ENCODE measurements at places on chromosomes 4 and X. TPM values are rescaled to one million over a fixed set of nuclear protein-coding genes. Genes with fewer than 3 reads are reported as not detected.

- DNase-seq = no peak
Measured at GRCh38 chr4:145954924-145955339, 16.3 kb upstream of the ZNF827 start.

GRCh38 chr4:81030981-81031791 lies 678 bp downstream of the BMP3 start:
- DNase-seq = no peak

DNA sequence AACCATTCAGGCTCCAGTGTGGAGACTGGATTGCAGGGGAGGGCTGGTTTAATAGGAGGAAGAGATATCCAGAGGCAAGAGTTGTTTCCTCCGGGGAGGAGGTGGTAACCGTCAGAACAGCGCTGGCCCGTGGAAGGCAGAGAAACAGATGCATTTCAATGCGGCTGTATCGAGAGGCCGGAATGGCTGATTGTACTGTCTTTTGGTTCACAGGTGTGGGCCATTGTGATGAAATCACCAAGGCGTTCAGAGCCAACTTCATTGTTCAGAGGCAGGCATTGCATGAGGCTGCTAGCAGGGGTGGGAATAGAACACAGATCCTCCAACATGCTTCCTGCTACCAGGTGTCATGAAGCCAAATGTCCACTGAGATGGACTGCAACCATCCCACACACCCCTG lies 53.0 kb downstream of the SHOX start:
- DNase-seq = no peak

- DNase-seq = no peak
Measured at GRCh38 chr4:77092975-77093374, 17.2 kb upstream of the CCNI start.

DNA sequence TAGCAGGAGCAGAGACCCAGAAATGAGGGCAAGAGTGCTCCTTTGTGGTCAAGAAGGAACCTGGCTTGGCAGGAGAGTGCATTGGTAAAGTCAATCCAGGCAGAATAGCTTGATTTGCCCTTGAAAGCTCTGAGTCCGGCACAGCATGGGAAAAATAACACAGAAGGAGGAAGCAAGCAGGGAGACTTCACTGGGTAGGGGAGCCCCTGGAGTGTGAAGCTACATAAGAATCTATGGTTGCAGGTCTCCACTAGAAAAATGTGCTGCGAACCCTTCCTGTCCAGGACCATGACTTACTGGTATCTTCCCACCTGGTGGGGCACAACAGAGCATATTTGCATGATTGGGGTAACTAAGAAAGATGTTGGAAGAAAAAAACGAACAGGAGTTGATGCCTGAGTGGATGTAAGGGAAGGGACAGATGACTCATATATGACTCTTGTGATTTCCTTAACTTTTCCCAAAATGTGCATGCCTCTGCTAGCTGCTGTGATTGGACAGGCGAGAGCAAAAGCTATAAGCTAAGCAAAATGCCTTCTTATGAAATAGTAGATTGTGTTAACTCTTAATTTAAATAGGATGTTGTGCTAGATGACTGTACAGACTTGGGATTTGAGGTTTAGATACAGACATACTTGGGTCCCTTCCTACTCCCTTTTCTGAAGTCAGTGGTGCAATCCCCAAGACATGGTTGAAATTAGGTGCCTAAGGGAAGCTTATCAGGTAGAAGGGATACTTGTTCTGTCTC lies 3.3 kb downstream of the IL13RA1 start:
- DNase-seq = no peak

DNA sequence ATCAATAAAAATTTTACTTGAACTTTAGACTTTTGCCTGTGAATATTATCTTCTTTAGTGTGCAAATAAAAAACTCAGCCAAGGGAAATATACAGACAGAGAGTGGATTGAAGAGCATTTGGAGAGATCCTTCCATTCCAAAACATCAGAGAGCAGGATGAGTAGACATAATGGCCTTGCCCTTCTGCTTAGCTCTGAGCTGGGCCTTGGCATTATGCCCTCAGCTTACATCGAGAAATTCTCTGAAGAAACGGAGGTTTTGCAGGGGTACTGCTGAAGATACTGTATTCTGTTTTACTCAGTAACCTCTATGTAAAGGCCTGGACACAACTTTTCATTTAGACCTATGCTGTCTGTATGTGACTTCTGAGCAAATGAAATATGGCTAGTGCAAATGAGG lies 317.4 kb downstream of the STIM2 start:
- DNase-seq = no peak

GRCh38 chrX:120753413-120754251 lies 122.0 kb downstream of the CT47B1 start:
- DNase-seq = no peak

GRCh38 chr4:154491341-154492271 lies at the start of gene DCHS2:
DCHS2 (minus strand) TSS chr4:154491799; CDS start chr4:154491355, 444 bp downstream.
- no peak for DNase-seq

DNA sequence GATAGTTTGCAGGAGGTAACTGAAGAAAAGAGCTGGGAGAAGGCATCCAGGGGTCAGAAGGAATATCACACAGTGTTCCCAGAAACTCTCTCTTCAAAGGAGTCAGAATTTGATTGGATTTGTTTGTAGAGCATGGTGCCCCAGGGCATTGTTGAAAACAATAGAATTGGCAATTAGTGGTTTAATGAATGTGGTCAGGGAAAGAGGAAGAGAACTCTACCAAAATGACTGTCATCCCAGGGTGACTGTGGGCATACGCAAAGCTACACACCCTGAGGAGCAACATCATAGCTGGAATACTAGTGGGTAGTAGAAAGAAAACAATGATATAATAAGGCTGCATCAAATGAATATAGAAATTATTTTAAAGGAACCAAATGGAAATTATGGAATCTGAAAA lies 21.5 kb downstream of the TNIP2 start:
- DNase-seq = no peak

- DNase-seq = no peak
Measured at GRCh38 chrX:45264865-45265264, 64.2 kb upstream of the DIPK2B start.

GRCh38 chr4:185468999-185469398 lies 2.5 kb downstream of the CCDC110 start:
- no peak for DNase-seq

- no peak for DNase-seq
Measured at GRCh38 chrX:11992271-11992670, 146.0 kb upstream of the FRMPD4 start.

DNA sequence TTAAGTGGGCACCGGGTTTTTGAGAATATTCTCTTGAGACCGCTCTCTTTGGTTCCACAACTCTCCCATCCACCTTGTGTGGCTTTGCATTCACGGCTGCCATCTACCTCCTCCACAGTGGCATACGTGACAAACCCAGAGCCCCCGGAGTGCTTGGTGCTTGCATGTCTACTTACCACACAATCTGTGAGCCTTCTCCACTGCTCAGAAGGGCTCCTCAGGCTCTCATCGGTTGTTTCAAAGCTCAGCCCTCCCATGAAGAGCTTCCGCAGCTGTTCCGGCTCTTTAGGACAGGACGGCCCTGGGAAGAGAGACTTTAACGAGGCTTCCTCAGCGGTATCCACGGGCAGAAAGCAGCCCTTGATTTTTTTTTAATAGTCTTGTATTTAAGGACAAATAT lies 167.6 kb upstream of the ANK2 start:
- DNase-seq = no peak

The BDH2 gene
- 78.8 TPM for total RNA-seq

The KCND1 gene
- total RNA-seq = 2.4 TPM

The GCNA gene
- 3.0 TPM for total RNA-seq

The FRAS1 gene
- total RNA-seq = 20.5 TPM

Data from urinary bladder (tissue), 4 donors.